Stimulated activated CD8-positive, alpha-beta memory T cell treated with anti-CD3 and anti-CD28 coated beads, Interleukin-4, amount 100 ng/mL, for 1 hour (primary cell): ENCODE measurements at places on chromosomes 2 and 18.

GRCh38 chr2:202932425-202933138 lies 20.5 kb downstream of the CARF start:
- no peak for DNase-seq

DNA sequence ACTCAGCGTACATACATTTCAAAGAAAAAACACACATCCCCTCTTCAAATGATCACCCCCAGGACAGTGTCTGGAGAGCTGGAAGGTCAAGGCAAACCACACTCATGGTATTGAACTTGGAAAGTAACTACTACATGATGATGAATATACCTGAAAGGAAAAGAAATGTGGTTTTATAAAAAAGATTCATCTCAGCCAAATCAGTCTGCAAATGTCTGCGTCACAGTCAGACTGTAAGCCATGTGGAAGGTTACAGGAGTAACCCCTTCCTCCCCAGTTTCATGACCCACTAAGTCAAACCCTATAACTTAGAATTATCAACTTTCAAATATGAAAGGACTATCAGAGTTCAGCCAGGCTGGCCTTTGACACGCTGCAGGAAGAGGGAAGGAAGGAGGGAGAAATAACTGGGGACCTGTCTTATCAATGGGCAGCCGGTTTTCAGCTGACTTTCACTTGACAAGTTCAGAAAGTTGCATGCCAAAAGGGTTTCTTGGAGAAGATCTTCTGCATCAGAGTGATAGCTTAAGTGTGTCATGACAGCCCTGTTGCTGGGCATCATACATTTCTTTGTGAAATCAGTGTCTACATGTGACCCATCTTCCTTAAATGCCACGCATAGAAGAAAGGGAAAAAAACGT lies 7.0 kb upstream of the BMP10 start:
- DNase-seq: no peak

- no peak for DNase-seq
Measured at GRCh38 chr2:131535526-131535925, 7.8 kb downstream of the CCDC74A start.

DNA sequence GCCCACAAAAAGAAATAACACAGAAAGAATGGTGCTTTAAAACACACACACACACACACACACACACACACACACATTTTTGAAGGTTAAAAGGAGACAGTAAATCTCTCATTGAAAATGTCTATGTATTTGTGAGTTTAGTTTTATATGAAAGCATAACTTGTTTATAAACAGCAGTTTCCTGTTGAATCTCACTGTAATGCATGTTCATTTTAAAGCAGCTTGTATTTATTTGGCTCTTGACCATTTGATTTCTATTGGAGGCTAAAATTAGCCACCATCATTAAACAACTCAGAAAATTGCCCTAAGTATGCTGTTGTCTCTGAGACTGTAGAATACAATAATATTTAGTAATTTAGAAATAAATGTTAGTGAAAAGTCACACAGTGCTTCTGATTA lies 95.0 kb downstream of the TMEM185B start:
- DNase-seq: no peak

DNA sequence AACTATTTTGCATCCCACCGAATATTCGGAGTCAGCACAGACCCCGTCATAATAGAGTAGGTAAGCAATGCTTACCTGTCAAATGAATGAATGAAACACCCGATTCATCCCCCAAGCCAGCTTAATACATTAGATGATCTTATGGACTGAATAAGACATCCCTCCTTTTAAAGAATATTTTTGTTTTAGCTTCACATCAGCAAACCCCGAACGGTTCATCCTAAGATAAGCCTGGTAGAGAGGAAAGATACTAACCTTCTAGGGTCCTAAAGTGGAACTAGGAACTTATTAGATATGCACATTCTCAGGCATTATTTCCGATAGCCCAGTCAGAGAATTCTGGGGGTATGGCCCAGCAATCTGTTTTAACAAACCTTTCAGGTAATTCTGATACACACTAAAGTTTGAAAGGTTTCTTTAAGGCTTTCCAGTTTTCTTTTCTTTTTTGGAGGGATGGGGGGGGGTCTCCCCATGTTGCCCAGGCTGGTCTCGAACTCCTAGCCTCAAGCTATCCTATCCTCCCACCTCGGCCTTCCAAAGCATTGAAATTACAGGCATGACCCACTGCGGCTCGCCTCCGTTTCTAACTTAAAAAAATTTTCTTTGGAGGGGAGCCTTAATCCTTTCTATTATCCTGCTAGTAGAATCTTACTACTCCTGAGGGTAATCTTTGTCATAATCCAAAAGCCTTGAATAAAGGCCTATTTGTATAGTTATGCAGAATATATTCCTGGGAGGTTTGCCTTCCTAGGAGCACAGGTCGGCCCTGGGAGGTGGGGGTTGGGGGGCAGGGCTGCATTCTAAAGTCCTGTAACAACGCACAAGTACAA lies 1.0 kb upstream of the ACTR3 start:
- DNase-seq: no peak

GRCh38 chr2:163467251-163467630 lies 268.6 kb downstream of the FIGN start:
- no peak for DNase-seq

- no peak for DNase-seq
Measured at GRCh38 chr18:985212-985661, 80.6 kb downstream of the ADCYAP1 start.

DNA sequence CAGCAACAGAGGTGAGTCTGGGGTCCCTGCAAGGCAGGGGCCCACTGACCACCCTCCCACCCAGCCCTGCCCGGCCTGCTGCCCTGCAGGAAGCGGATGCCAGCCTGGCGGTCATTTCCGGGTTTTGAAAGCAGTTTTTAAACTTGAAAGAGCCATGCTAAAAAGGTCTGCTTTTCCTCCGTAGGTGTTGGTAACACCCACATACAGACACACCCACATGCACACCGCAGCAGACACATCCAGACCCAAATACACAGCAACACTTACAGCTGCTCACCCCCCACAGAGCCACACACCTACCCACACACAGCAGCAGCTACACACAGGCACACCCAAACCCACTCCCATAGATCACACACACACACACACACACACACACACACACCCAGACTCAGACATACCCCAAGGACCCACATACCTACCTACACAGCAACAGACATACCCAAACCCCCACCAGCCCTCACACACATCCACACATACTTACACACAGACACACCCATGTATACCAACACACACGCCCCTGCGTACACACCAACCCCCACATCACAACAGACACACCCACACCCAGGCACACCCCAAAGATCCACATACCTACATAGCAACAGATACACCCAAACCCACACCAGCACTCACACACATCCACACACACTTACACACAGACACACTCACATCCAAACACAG lies 7.6 kb downstream of the ZFP36L2 start:
- DNase-seq: peak; percentile 53

- DNase-seq: no peak
Measured at GRCh38 chr2:205128726-205129125, 553.6 kb upstream of the NRP2 start.

GRCh38 chr2:241656190-241656741 lies 18.8 kb downstream of the ATG4B start:
- no peak for DNase-seq

DNA sequence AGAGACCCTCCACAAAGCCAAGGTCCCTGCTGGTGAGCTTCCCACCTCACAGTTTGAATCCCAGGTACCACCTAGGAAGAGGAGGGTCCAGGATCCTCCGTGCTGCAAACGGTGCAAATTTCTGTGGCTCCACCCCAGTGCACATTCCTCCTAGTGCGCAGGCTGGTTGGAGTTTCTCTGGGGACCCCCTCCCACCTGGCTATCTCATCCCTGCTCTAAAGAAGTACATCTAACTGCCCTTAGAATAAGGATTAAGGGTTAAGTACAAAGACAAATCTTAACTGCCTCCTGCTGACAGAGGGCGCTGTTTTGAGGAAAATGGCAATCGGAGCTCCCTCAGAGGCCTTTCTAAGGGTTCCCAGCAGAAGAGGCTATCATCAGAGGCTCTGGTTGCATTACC lies 109.6 kb upstream of the FSIP2 start:
- DNase-seq: no peak

DNA sequence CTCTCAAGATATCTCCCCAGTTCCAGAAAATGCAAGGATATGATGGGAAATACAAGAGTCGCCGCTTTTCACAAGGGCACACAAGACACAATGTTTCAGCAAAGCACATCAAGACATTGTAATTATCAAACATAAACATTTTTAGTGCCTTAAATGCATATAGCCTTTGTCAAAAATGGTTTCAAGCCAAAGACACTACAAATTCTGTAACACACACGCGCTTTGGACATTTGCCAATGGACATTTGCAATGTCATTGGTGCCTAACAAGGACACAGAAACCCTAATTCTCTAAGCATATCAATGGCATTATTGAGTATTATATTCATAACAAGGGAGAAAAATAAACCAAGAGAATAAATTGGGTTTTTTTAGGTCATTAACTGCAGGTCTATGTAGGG lies 16.1 kb downstream of the ADD2 start:
- no peak for DNase-seq

GRCh38 chr2:109447776-109448175 lies 166.0 kb downstream of the SEPTIN10 start:
- DNase-seq: no peak

DNA sequence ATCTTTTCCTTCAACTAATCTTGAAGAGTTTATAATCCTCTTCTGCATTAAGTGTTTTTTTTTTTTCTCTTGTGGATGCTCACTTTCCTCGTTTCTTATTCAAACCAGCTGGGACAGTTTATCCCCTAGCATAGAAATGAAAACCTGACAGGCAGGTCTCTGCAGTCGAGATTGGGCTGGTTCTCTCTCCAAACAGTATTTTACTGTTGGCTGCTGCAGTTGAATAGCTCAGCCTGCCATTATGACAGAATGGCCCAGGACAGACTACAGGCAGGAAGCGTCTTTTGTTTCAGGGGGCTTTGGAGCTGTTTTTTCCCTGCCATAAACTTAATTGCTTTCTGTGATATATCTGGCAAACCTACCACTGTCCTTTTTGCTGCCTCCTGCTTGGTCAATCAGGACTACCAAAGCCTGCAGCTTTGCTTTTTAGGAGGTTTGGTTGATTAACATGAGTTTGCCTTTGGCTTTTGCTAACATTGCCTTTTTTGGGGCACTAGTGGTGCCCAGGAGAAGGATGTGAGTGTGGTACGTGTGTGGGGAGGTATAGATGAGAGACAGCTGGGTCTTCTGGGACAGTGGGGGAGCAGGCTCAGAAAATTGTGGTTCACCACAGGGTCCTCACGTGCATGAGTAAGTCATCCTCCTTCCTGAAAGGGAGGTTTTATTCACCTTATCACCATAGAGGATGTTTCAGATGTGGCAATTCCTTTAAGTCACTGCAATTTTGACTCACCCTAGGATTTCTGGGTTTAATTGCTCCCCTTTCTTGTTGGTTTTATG lies 128.7 kb downstream of the LYPD6B start:
- no peak for DNase-seq

- DNase-seq: no peak
Measured at GRCh38 chr2:113818382-113818951, 62.0 kb upstream of the SLC35F5 start.

- no peak for DNase-seq
Measured at GRCh38 chr18:79386547-79386946, 9.2 kb upstream of the NFATC1 start.

DNA sequence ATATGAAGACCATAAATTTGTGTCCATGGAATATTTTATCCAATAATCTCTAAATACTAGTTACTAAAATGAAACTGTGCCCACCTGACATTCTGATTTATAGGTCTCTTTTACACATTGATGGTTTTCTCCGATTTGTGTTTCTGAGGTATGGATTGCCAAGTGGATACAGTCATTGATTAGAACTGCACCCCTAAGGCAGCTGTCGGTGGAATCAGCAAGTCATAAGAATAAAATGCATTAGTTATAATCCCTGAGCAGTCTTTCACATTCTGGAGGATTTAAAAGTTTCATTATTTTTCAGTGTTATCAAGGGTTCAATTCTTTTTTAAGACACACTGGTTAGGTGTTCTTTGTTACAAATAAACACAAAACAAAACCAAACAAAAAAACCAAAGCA lies 6.0 kb downstream of the CAVIN2 start:
- no peak for DNase-seq
